ENCODE measurements at places on chromosomes 6 and 20. TPM values are rescaled to one million over a fixed set of nuclear protein-coding genes. Genes with fewer than 3 reads are reported as not detected.

COL20A1 gene
- total RNA-seq: not detected

TSHZ2 gene
- total RNA-seq: 5.2 TPM

DOK5 gene
- total RNA-seq: 7.0 TPM

SYCP2L gene
- total RNA-seq: 1.00 TPM

NCOA3 gene
- total RNA-seq: 27.0 TPM

GUCA1A gene
- total RNA-seq: 0.43 TPM

TGM3 gene
- not detected for total RNA-seq

SLC22A7 gene
- 31.5 TPM for total RNA-seq

OR2J3 gene
- not detected for total RNA-seq

VWA7 gene
- total RNA-seq: 1.5 TPM

ZCCHC3 gene
- total RNA-seq: 27.4 TPM

- DNase-seq: no peak
- no peak overlapping the region for H3K4me3 ChIP-seq
- H3K36me3 ChIP-seq: no peaks in the 10 kb centered on the region
- H3K27ac ChIP-seq: no peak overlapping the region
- no peaks in the 10 kb centered on the region for H3K4me1 ChIP-seq
These were observed 58.7 kb downstream of the INSM1 start for GRCh38 chr20:20426655-20426907.

- no peak overlapping the region for H3K27ac ChIP-seq
- DNase-seq: no peak
- no peaks in the 10 kb centered on the region for H3K27me3 ChIP-seq
These were observed 111.8 kb downstream of the ZDHHC14 start for GRCh38 chr6:157492741-157493140.

DNA sequence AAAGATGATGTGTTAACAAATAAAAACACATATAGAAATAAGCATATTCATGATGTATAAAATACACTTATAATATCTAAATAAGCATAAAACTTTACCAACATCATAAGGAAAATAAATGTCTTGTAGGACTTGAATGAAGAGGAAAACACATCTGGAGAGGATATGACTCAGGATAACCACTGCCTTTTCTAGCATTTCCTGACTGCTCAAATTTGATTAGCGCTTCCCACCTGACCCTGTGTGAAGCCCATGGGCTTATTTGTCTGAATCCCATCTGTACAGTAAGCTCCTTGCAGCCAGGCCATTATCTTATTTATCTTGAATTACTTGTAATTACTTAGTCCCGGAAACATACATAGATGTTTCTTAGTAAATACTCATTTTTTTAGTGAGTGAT, 608.6 kb downstream of the COL12A1 start:
- no peaks in the 10 kb centered on the region for H3K4me1 ChIP-seq
- no peaks in the 10 kb centered on the region for H3K36me3 ChIP-seq
- DNase-seq: no peak
- no peak overlapping the region for H3K4me3 ChIP-seq

- no peaks in the 10 kb centered on the region for H3K27me3 ChIP-seq
- peak; percentile 19 for DNase-seq
- no peak overlapping the region for H3K4me3 ChIP-seq
- H3K36me3 ChIP-seq: no peaks in the 10 kb centered on the region
These were observed 301.7 kb upstream of the ZFP64 start for GRCh38 chr20:52493171-52493721.

DNA sequence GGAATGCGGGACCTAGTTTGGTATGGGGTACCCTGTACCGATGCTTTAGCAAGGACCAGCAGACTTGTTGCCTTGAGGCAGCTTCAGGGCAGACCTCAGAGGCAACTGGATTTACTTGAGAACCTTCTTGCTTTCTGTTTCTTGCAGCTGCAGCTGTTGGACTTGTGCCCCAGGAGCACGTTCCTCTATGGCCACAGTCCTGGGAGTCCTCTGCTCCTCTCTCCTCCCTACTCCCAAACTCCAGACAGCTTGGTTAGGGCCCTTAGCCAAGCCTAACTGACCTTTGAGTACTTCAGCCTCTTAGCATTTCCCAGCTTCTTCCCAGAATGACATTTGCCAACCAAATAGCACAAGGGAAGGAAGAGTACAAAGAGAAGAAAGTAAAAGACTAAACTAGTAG, 34.7 kb downstream of the GHRH start:
- no peaks in the 10 kb centered on the region for H3K4me1 ChIP-seq
- H3K4me3 ChIP-seq: no peak overlapping the region
- no peak for DNase-seq
- H3K27ac ChIP-seq: no peak overlapping the region
- H3K36me3 ChIP-seq: peaks cover 6% of the 10 kb centered on the region

GRCh38 chr6:37936906-37937305, 117.4 kb downstream of the ZFAND3 start:
- DNase-seq: no peak
- no peak overlapping the region for H3K27ac ChIP-seq
- no peak overlapping the region for H3K4me3 ChIP-seq
- H3K27me3 ChIP-seq: no peaks in the 10 kb centered on the region

GRCh38 chr6:35051396-35051795, 89.7 kb downstream of the TCP11 start:
- H3K27ac ChIP-seq: peak overlapping the region; percentile 93
- no peak overlapping the region for H3K4me3 ChIP-seq
- no peak for DNase-seq
- peaks cover 64% of the 10 kb centered on the region for H3K4me1 ChIP-seq
- no peaks in the 10 kb centered on the region for H3K36me3 ChIP-seq
- no peaks in the 10 kb centered on the region for H3K27me3 ChIP-seq

GRCh38 chr6:68013780-68014515, 621.1 kb upstream of the ADGRB3 start:
- H3K4me3 ChIP-seq: no peak overlapping the region
- H3K4me1 ChIP-seq: no peaks in the 10 kb centered on the region
- DNase-seq: no peak
- H3K36me3 ChIP-seq: no peaks in the 10 kb centered on the region
- H3K27me3 ChIP-seq: no peaks in the 10 kb centered on the region

GRCh38 chr20:10006447-10007090, 28.2 kb upstream of the ANKEF1 start:
- H3K4me1 ChIP-seq: peaks cover 13% of the 10 kb centered on the region
- no peaks in the 10 kb centered on the region for H3K27me3 ChIP-seq
- no peak overlapping the region for H3K4me3 ChIP-seq
- DNase-seq: no peak
- H3K36me3 ChIP-seq: no peaks in the 10 kb centered on the region

GRCh38 chr6:111752476-111752875, 120.8 kb downstream of the FYN start:
- H3K4me1 ChIP-seq: no peaks in the 10 kb centered on the region
- H3K27me3 ChIP-seq: no peaks in the 10 kb centered on the region
- DNase-seq: no peak
- no peak overlapping the region for H3K27ac ChIP-seq
- H3K4me3 ChIP-seq: no peak overlapping the region

GRCh38 chr6:133837801-133838349, 51.0 kb upstream of the TCF21 start:
- no peaks in the 10 kb centered on the region for H3K36me3 ChIP-seq
- no peaks in the 10 kb centered on the region for H3K27me3 ChIP-seq
- DNase-seq: peak; percentile 83
- H3K4me3 ChIP-seq: peak overlapping the region; percentile 33

DNA sequence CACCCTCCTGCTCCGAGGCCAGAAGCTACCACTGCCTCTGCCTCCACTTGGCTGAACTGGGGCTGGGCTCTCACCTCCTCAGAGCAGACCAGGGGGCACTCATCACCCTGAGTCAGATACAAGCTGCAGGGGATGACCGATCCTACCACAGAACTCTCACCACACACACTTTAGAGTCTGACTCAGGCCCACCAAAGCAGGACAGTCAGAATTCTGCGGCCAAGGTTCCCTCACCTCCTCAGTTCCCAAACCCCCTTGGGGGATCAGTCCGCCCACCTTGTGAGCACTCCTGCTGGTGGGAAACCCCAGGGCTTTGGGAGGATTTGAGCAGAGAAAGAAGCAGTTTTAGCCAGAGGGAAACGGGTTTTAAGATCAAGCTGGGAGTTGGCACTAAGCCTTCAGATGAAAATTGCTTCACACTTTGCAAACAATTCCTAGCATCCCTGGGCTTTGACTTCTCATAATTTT, 587.8 kb upstream of the JAG1 start:
- H3K4me1 ChIP-seq: peaks cover 6% of the 10 kb centered on the region
- no peaks in the 10 kb centered on the region for H3K27me3 ChIP-seq
- no peak overlapping the region for H3K27ac ChIP-seq
- no peaks in the 10 kb centered on the region for H3K36me3 ChIP-seq

DNA sequence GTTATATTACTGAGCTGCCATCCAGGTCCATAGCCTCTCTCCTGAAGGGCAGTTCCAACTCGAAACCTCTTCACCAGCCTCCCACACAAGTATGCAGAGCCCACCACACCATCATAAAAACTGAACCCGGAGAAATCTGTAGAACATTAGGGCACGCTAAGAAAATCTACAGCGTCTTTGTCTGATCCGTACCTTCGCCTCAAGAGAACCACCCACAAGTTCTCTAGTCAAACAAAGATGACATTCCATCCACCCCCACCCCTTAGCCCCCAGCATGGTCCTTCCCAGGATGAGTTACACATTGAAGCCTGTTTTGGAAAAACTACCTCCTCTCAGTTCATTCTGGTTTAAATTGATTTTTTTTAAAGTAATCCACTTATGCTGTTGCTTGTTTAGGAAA, 219.7 kb downstream of the ZMYND8 start:
- H3K27me3 ChIP-seq: no peaks in the 10 kb centered on the region
- H3K27ac ChIP-seq: no peak overlapping the region
- H3K36me3 ChIP-seq: no peaks in the 10 kb centered on the region
- H3K4me3 ChIP-seq: no peak overlapping the region
- no peak for DNase-seq

DNA sequence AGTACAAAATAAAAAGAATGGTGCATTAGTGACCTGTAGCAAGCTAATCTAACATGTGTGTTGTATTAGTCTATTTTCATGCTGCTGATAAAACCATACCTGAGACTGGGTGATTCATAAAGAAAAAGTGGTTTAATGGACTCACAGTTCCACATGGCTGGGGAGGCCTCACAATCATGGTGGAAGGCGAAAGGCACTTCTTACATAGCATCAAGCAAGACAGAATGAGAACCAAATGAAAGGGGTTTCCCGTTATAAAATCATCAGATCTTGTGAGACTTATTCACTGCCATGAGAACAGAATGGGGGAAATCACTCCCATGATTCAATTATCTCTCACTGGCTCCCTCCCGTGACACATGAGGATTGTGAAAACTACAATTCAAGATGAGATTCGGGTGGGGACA, 45.4 kb upstream of the AIG1 start:
- no peak overlapping the region for H3K27ac ChIP-seq
- no peak overlapping the region for H3K4me3 ChIP-seq
- no peaks in the 10 kb centered on the region for H3K36me3 ChIP-seq
- no peaks in the 10 kb centered on the region for H3K4me1 ChIP-seq

- H3K27me3 ChIP-seq: no peaks in the 10 kb centered on the region
- no peak for DNase-seq
- no peaks in the 10 kb centered on the region for H3K36me3 ChIP-seq
- no peaks in the 10 kb centered on the region for H3K4me1 ChIP-seq
These were observed 121.6 kb downstream of the ADAT2 start for GRCh38 chr6:143328876-143329275.

DNA sequence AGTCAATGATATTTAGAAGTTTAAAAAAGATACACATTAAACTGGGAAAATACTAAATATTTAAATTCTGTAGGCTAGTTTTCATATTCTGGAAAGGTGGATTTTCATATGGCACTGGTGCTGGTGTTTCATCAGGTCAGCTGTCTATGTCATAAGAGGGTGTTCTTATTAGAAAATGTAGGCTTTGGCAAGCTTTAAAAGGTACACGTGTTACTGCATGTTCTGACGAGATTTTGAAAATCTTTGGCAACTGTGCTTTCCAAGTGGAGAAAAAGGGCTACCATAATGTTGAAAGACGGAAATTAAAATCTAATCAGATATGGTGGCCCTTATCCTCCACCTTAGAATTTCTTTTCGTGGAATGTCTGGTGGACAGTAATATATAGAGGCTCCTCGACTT, 30.0 kb downstream of the SLC22A3 start:
- no peak overlapping the region for H3K4me3 ChIP-seq
- H3K27ac ChIP-seq: no peak overlapping the region
- no peak for DNase-seq
- H3K36me3 ChIP-seq: no peaks in the 10 kb centered on the region
- no peaks in the 10 kb centered on the region for H3K4me1 ChIP-seq
- no peaks in the 10 kb centered on the region for H3K27me3 ChIP-seq

GRCh38 chr6:15389084-15389764, 143.4 kb downstream of the JARID2 start:
- H3K27me3 ChIP-seq: no peaks in the 10 kb centered on the region
- no peak for DNase-seq
- no peaks in the 10 kb centered on the region for H3K36me3 ChIP-seq
- H3K27ac ChIP-seq: no peak overlapping the region
- H3K4me3 ChIP-seq: no peak overlapping the region
- peaks cover 44% of the 10 kb centered on the region for H3K4me1 ChIP-seq

DNA sequence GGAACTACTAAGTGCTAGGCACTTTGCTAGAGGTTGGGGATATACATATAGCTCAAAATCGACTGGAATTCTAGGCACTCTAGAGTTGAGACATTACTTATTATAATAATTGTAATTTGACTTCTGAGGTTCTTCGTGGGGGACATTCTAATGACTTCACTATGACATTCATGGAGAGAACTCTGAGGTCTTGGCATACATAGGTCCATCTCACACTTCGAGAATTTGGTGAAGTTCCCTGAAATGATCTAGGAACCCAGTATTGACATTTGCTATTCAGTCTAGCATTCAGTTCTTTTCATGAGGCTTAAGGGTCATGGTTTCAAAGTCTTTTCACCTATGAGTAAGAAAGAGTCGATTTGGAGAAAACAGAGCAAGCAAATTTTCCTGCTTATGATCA, 446.6 kb upstream of the JAG1 start:
- no peak for DNase-seq
- no peak overlapping the region for H3K4me3 ChIP-seq

GRCh38 chr6:148720897-148721296, 25.9 kb upstream of the UST start:
- DNase-seq: no peak
- H3K36me3 ChIP-seq: no peaks in the 10 kb centered on the region
- H3K27ac ChIP-seq: no peak overlapping the region
- no peaks in the 10 kb centered on the region for H3K27me3 ChIP-seq

DNA sequence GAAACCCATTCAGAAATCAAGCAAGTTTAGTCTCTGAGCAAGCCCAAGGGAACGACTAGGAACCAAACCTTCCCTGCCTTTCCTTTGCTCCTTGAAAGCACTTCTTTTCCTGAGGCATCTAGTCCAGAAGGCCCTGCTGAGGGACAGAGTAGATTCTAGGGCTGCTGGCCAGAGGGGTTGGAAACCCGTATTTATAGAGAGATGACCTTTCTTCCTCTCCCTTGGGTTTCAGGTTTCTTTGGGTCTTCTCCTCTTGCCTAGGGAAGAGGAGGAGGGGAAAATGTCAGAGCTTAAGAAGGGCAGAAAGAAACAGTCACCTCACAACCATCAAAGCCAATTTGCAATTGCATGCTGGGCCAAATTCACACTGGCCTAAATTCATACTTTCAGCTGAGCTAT, 5.8 kb downstream of the APOBEC2 start:
- H3K4me3 ChIP-seq: no peak overlapping the region
- H3K36me3 ChIP-seq: no peaks in the 10 kb centered on the region
- peaks cover 52% of the 10 kb centered on the region for H3K4me1 ChIP-seq
- no peaks in the 10 kb centered on the region for H3K27me3 ChIP-seq
- peak overlapping the region; percentile 95 for H3K27ac ChIP-seq
